ENCODE measurements at places on chromosomes 1 and 21.

- DNase-seq = no peak
Measured at GRCh38 chr1:215344539-215344938, 222.6 kb upstream of the KCTD3 start.

DNA sequence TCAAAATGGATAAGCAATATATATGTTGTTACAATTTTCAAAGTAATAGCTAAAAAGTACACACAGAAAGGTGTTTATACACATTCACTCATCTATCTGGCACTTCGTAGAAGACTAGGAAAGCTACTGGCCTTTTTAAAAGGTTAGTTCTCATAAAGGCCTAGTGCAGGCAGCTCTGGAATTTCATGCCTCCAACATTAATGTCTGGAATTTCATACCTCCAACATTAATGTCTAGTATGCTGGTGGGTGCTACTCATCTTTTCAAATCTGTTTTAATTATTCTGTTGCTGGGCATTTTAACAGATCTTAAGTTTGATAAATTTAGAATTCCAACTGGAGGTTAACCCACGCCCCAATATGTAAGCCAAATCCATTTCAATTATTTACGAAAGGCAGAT lies 124.2 kb downstream of the AKT3 start:
- DNase-seq = no peak

DNA sequence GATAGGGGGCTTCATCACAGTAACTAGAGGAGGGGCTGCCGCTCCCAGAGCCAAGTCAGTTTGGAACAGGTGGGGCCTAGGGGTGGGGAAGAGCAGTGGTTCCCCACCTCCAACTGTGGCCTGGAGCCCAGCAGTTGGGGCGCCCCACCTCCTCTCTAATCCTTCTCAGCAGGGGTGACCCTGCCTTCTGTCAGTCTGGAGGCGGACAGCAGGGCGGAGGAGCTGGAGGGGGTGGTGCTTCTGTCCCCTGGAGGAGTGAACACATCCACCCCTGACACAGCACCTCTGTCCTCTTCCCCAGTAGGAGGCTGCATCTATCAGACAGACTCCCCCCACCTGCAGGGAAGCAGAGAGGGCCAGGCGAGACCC lies 73.8 kb downstream of the MRPL37 start:
- no peak for DNase-seq

DNA sequence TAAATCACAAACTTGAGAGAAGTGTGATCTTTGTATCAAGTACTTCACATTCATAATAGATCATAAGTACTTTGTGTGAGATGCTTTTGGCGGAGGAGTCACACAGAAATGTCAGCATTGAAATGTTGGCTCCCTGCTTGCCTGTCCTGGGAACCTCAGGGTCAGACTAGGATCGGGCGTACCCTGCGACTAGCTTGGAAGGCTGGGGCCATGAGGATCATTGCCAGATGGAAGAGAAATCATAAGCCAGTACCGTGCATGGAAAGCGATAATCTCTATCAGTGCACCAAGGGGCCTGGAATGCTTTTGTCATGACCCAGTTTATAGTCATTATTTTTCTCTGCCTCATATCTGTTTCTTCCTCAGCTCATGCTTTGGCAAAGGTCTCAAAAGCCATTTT lies 35.5 kb downstream of the MTR start:
- DNase-seq = no peak

DNA sequence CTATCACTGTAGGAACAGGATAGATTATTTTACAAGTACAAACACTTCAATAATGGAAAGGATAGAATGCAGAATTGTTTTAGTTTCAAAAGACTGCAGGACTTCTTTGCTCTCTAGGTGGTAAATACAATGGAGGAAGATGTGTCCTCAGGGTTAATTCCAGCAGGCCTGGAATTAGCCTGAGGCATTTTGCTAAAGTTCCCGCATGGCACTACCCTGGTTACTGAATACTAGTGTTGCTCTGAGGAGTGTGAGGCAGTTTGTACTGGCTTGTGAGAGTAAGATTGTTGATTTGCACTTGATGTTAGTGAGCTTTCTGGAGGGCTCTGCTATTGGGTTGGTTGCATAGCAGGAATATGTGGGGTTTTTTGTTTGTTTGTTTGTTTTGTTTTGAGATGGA lies 61.4 kb downstream of the FASLG start:
- DNase-seq = no peak

- DNase-seq = no peak
Measured at GRCh38 chr1:184576822-184577221, 177.8 kb downstream of the EDEM3 start.

GRCh38 chr1:67532452-67533216 lies 102.4 kb upstream of the SERBP1 start:
- peak; percentile 75 for DNase-seq

- DNase-seq = no peak
Measured at GRCh38 chr1:28666806-28667205, 1.8 kb upstream of the GMEB1 start.

- DNase-seq = peak; percentile 94
Measured at GRCh38 chr1:150979092-150980056, 2.7 kb upstream of the ANXA9 start.

DNA sequence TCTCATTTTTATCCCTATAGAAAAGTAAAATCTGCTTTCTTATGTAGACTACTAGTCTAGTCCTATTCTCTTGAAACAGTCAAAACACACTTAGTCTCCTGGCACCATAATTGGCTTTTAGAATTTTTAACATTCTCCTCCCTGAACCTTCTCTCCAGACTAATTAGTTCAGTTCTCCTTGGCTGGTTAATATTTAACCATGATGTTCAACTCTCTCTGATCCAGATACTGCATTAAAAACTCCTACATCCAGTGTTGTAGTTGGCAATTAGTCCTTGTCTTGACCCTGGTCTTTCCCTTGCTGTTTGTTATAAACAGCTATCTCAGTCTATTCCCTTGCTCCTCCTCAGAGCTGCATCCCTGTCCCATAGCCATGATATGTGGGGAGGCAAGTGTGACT lies 422.9 kb upstream of the BEND5 start:
- DNase-seq = no peak

DNA sequence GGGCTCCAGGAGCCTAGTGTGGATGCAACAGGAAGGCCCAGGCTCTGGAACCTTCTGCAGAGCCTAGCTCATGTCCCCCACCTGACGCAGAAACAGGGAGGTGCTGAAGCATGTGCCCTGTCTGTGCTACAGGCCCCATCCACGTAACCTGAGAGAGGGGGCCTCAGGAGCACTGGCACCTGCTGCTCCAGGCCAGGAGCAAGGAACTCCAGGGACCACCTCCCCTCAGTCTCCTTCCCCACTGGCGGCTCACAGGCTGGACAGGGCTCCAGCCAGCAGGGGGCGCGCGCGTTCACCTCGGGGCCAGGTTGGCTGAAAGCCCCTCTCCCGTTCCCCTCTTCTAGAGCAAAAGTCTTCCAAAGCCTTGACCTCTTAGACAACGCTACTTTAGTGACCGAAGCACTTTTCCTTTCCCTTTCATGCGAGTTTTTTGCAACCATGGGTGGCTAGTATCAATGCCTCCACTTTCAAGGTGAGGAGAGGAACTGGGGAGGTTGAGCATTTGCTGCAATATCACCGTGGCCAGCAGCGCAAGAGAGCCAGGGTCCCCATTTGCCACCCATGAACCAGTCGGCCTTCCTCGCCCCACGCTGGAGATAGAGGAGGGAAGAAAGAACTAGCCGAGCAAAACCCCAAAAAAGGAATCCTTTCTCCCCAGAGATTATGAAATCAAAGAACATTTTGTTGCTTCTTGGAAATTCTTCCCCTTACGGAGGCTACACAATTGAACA lies 52.4 kb upstream of the GPR157 start:
- peak; percentile 72 for DNase-seq

GRCh38 chr1:97094247-97094972 lies 372.8 kb downstream of the PTBP2 start:
- DNase-seq = no peak

- no peak for DNase-seq
Measured at GRCh38 chr1:234188454-234188792, 184.8 kb upstream of the COA6 start.

Data from suppressor macrophage treated with lipopolysaccharide for 1 hour (primary cell).